CD4-positive, alpha-beta memory T cell (primary cell): ENCODE measurements at places on chromosomes 13 and 19.

DNA sequence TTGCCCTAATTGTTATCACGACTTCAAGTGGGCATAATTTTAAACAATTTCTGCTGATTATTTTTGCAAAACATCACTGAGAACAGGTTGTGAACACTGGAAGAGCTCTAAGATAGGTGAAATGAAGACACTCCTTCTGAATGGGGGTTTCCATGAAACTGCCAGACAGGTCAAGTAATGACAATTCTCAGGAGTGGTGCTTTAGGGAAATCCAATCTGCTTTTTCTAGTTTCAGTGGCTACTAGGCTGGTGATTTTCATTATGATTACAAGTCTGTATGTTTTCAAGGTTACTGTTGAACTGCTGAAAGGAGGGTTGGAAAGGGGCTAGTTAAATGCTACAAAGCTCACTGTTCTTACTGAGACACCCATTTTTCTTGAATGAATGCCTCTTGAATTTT lies 1724.2 kb downstream of the PCDH9 start:
- DNase-seq: no peak

- no peak for DNase-seq
These were observed 81.4 kb upstream of the IRS2 start for GRCh38 chr13:109867766-109868165.

- no peak for DNase-seq
These were observed 22.4 kb downstream of the POU2F2 start for GRCh38 chr19:42109896-42110295.

DNA sequence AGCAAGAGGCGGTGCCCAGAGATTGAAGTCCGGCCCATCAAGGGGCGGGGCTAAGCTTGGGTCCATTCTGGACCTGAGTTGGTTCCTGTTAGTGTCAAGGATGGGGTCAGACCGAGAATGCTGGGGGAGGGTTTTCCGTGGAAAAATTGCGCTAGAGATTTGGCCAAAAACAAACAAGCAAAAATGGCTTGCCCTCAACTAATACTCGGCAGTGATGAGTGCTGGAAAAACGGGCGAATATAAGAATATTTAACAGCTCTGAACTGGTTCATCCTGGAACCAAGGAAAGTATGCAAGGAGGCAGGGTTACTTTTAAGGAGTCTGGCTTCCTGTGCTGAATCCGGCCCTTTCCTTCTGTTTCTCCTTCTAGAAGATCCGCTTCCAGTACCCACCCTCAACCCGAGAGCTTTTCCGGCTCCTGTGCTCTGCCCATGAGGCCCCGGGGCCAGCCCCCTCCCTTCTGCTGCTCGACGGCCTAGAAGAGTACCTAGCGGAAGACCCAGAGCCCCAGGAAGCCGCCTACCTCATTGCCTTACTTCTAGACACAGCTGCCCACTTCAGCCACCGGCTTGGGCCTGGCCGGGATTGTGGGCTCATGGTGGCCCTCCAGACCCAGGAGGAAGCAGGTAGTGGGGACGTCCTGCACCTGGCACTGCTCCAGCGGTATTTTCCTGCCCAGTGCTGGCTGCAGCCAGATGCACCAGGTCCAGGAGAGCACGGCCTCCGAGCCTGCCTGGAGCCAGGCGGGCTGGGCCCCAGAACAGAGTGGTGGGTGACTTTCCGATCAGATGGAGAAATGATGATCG lies 880 bp downstream of the SWSAP1 start:
- DNase-seq: peak; percentile 85

DNA sequence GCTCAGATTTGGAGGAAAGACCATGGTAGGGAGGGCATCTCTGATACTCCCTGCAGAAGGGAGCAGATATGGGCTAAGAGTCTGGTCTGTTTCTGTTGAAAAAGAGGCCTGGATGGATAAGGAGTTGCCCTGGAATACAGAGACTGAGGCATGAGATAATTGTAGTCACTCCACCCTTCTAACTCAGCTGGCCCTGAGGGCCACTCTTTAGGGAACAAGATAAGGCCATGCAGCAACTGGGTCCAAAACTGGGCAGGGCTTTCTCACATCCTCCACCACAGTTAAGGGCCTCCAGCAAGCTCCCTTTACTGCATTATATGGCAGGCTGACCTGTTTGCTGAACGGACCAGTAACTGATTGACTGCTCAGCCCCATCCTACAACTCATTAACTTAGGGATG lies 1.3 kb downstream of the ZNF749 start:
- DNase-seq: no peak

DNA sequence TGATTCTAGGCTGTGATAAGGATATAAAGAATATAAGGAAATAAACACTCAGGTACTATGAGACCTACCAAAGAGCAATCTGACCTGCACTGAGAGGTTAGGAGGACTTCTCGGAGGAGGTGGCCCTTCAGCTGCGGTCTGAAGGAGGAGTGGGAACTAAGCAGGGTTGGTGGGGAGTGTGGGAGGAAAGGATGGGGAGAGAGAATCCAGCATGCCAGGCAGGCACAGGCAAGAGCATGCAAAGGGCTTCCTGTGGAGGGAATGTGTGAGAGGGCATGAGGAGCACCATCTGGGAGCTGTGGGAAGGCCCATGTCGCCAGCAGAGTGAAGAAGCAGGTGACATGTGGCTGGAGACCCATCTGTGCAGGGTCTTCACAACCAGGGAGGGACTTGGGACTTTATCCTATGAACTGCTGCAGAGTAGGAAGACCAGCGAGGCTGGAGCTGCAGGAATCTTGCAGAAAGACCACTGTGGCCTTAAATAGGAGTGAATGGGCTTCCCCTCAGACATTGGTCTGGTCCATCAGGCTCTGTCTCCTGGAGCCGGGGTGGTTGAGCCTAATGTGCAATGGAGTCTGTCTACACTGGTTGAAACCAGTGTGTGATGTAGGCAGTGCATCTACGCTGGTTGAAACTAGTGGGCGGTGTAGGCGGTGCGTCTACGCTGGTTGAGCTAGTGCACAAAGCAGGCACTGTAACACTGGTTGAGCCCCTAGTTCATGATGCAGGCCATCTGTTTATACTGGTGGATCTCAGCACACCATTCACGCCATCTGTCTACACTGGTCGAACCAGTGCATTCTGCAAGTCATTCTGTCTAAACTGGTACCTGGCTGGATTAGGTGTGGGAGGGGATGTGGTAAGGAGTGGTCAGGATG lies 6.4 kb downstream of the CHST8 start:
- DNase-seq: no peak

DNA sequence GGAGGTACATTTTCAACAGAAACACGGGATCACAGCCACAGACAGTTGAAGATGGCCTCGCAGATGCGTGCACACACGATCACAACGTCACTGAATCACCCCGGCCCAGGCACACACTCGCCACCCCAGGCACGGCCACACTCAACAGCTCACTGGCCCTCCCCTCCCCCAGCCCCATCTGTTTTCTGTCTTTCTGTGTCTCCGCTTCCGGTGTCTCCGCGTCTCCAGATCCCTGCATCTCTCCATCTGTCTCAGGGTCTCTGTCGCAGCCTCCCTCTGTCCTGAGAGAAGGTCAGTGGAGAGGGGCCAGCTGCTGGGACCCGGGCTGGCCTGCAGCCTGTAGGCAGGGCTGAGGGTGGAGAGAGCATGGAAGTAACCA lies 3.8 kb upstream of the ATP1A3 start:
- DNase-seq: no peak

- no peak for DNase-seq
These were observed 83.6 kb downstream of the KL start for GRCh38 chr13:33099860-33100259.
